ENCODE measurements at places on chromosomes 1 and 21.

GRCh38 chr21:40445349-40445921, 401.5 kb downstream of the DSCAM start:
- no peak for DNase-seq

GRCh38 chr1:17573518-17574041, 34.1 kb downstream of the ARHGEF10L start:
- no peak for DNase-seq

GRCh38 chr1:22971611-22972405, 858 bp downstream of the LACTBL1 start:
- no peak for DNase-seq

DNA sequence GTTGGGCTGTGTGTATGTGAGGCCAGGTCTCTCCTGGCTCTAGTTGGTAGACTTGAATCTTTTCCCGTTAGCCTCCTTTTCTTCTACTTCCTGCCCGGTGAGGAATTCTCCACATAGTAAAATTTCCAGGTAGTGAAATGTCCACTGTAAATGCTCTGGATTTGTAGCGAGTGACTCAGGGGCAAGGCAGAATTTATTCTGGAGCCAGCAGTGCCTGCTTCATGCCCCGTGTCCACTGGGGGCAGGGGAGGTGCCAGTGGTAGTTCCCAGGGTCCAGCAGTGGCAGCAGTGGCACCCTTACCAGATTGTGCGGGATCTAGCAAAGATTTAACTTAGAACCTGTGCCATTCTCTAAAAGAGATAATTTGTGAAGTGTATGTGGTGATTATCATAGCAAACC, 74.5 kb upstream of the USP24 start:
- no peak for DNase-seq

DNA sequence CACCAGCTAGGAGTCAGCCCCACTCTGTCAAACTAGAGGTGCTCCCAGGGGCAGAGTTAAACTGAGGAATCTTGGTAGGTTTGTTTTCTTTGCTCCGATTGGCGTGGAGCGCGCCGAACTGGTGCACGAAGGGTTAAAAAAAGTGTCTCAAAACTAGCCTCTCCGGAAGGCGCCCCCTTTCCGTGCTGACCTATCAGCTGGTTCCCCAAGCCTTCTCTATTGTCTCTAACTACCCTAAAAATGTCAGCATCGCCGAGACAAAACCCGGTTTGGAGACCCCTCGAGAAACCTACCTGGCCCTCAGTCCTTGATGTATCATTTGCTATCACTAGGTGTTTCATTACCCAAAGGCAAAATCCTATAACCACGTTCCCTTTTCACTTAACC, 2.2 kb downstream of the TGFB2 start:
- DNase-seq = no peak

DNA sequence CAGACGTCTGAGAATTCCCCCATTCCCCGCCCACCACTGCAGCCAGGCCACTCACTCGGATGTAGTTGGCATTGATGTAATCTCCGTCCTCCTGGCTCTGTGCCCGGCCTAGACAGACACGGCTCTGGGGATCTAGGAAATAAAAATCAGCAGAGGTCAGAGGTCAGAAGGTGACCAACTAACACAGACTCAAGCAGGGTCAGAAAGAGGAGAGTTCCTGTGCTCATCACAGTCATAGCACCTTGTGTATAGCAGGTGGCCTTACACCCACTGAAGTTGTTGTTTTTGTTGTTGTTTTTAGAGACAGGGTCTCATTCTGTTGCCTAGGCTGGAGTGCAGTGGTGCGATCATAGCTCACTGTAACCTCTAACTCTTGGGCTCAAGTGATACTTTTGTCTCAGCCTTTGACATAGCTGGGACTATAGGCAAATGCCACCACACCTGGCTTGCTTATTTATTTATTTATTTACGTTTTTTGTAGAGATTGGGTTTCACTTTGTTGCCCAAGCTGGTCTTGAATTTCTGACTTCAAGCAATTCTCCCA, 4.9 kb downstream of the PTPN7 start:
- DNase-seq = no peak

- no peak for DNase-seq
Observed at GRCh38 chr1:117653732-117654492, 48.1 kb downstream of the TENT5C start.

DNA sequence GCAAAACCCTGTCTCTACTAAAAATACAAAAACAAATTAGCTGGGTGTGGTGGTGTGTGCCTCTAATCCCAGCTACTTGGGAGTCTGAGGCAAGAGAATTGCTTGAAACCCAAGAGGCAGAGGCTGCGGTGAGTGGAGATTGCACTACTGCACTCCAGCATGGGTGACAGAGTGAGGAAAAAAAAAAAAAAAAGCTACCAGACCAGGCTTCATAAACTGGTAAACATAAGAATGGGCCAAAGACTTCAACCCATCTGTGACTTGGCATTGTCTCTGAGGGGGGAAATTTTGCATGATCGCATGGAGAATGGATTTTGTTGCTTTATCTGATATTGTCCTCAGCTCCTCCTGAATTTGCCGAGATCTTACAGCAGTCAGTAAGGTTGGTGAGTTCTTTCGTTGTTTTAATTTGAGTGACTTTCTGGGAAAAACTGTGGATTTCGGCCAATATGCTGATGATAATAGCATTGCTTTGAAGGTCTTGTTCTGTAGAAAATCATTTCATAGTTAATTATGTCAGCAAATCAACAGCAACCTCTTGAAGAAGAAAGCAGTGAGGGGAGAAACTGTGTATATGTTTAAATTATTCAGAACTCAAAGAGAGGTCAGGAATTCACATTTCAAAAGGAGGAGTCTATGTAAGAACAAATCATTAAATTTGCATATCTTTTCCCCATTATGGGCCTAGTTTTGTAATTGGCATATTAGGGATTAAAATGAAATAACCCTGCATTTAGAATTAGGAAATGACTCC, 13.1 kb downstream of the FGGY start:
- DNase-seq = no peak

DNA sequence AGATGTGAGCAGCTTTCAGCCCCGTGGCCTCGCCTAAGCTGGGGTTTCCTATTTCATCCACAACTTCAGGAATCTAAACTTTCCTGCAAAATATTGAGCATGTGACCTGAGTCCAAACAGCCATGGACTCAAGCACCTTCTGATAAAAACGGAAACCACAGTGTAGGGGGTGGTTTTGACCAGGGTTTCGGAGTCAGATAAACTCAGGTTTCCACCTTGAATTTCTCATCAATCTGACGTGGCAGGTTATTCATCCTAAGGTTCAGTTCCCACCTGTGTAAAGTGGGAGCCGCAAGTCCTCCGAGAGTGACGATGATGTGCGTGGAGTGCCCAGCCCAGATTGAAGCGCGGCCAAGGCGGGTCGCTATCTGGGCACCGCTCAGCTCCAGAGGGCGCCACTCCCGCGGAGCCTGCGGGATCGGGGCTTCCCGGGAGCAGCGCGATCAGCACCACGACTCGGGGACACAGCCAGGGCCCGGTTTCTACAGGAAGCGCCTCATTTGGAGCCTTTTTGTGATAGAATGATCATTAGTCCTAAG, 871 bp upstream of the ETS2 start:
- no peak for DNase-seq

- DNase-seq = no peak
Observed at GRCh38 chr1:246117066-246117791, 389.9 kb downstream of the SMYD3 start.

- peak; percentile 13 for DNase-seq
Observed at GRCh38 chr1:46301808-46302640, 1.4 kb downstream of the LRRC41 start.

GRCh38 chr1:68506386-68506785, 9.5 kb upstream of the DEPDC1 start:
- no peak for DNase-seq

GRCh38 chr1:106846656-106847055, 209.8 kb upstream of the PRMT6 start:
- no peak for DNase-seq

DNA sequence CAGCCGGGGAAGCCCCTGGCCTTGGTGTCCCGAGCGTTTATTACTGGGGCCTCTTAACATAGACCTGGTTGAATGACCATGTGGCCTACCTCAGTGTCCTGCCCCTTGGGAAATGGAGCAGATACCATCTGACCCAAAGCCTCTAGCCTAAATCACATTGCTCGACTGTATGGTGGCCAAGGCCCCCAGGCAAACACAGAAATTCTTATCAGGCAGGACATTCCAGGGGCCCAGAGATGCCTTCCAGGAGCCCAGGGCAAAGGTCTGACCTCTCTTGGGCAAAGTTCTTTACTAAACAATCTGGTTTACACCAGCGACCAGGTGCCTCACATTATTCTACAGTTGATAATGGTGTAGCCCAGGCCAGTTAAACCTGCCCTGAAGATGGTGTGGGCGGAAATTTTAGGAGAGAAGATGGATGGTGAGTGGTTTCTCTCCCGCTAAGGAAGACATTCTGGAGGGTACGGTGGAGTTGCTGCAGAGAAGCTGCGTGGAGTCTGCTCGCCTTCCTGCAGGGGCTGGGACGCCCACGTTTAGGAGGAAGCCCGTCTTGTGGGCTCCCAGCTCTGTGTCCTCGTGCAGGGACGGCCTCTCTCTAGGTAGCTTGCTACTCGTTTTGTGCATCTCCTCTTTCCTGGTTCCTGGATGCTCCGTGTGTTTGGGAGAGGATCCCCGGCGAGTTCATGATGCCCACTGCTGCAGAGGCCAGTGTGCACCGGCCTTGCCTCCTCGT, 21.2 kb downstream of the AJAP1 start:
- DNase-seq = no peak

GRCh38 chr1:88311907-88312306, 372.2 kb upstream of the PKN2 start:
- DNase-seq = no peak

- DNase-seq = no peak
Observed at GRCh38 chr1:110370827-110371226, 20.0 kb downstream of the SLC16A4 start.

GRCh38 chr1:169193191-169193850, 86.8 kb downstream of the ATP1B1 start:
- no peak for DNase-seq

DNA sequence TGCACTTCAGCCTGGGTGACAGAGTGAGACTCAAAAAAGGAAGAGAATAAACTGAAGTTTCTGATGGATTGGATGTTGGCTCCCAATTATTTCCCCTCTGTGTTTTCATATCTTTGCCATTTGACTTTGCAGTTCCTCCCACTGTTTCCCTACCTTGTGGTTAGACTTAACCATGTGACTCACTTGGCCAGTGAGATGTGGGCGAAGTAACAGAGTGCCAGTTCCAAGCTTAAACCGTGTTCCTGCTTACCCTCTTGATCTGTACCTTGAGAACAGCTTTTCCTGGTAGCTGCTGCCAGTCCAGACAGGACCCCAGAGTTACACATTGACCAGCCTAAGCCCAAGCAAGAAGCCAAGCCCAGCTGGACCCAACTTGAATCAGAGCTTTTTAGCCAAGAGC, 323.4 kb downstream of the LTN1 start:
- no peak for DNase-seq

DNA sequence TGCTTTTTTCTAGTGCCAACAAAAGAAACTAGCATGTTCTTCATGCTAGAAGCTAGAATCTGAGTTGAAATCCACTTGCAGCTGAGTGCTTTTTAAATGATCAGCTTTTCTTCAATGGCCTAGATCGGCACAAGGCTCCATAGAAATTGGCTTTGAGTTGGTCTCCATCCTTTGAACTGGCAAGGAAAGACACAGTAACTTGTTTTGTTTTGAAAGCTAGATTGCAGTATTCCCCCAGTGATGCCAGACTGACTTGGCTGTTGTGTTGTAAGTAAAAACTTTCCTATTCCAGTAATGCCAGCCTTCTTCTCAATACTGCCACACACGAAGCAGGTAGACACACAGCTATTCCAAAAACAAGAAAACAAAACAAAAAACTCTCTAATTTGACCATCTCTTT, 139.1 kb downstream of the FMN2 start:
- DNase-seq = no peak

- DNase-seq = no peak
Observed at GRCh38 chr1:223344491-223344890, 19.5 kb downstream of the SUSD4 start.

GRCh38 chr1:7261490-7261889, 476.2 kb downstream of the CAMTA1 start:
- DNase-seq = no peak

DNA sequence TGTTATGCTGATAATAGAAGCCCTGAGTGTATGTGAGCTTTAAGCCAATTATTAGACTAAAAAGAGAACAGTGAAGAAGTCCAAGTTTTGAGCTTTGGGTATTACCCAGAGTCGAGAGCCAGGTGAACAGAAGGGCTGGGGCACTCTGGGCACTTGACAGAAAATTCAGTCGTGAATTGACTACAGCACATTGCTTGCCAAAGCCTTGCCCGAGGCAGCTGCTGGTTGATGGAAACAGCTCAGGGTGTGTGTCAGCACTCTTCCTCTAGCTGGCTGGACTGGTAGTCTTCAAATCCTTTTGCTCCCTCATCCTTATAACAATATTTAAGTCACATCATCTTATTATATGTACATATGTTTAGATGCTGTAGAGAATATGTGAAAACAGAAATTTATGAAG, 21.3 kb downstream of the PDE4B start:
- DNase-seq = no peak

- no peak for DNase-seq
Observed at GRCh38 chr1:41800311-41800829, 118.4 kb downstream of the HIVEP3 start.

DNA sequence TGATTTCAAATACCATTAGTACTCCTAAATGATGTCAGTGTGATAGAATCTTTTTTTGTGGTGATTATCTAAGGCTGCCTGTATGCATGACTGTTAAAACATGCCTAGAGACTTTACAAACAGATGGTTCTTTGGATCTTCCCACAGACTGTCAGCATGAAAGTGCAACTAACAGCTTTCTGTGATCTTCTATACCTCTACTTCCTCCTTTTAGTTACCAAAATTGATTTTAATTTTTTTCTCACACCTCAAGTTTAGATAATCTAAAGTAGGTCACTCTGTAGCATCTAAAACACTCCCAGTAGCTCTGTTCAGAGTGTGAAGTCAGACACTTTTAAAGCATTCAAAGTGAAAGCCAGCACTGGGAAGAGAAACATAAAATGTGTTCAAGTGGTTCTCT, 534.5 kb downstream of the PTPRC start:
- DNase-seq = no peak

- no peak for DNase-seq
Observed at GRCh38 chr1:171798765-171799164, 17.3 kb downstream of the METTL13 start.

- DNase-seq = no peak
Observed at GRCh38 chr1:24481843-24482610, 20.6 kb upstream of the RCAN3 start.

- peak; percentile 8 for DNase-seq
Observed at GRCh38 chr1:21290546-21290944, 282 bp upstream of the ECE1 start.

DNA sequence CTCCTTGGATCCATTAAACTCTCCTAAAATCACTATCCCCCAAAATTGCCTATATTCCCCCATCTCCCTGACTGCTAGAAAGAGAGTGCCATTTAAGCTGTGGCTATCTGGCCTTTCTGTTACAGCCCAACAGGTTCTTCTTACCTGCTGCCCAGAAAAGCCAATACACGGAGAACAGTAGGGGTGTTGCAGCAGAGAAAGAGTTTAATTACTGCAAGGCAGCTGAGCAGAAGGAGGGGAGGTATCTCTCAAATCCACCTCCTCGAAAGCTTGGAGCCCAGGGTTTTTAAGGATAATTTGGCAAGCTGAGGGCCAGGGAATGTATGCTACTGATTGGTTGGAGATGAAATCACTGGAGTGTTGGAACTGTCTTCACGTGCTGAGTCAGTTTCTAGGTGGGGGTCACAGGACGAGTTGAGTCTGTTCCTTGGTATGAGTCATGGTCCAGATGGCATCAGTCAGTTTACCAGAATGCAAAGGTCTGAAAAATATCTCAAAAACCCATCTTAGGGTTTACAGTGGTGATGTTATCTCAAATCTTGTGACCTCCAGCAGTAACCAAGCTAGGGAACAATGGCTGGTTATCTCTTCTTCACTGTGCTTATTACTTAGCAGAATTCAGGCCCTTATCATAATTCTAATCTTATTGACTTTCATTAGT, 89.8 kb downstream of the SMYD3 start:
- DNase-seq = no peak
